Fibroblast of skin of scalp (primary cell): ENCODE measurements at places on chromosomes 7 and 10.

DNA sequence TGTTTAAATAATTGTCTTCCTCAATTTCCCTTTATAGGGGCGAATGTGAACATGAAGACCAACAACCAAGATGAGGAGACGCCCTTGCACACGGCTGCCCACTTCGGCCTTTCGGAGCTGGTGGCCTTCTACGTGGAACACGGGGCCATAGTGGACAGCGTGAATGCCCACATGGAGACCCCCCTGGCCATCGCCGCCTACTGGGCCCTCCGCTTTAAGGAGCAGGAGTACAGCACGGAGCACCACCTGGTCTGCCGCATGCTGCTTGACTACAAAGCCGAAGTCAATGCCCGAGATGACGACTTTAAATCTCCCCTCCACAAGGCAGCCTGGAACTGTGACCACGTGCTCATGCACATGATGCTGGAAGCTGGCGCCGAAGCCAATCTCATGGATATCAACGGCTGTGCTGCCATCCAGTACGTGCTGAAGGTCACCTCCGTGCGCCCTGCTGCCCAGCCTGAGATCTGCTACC lies 42.1 kb downstream of the ASB4 start:
- DNase-seq: no peak

- DNase-seq: no peak
Observed at GRCh38 chr10:17019696-17020095, 109.9 kb downstream of the CUBN start.

GRCh38 chr10:71276873-71277272 lies 42.2 kb upstream of the SLC29A3 start:
- DNase-seq: no peak

DNA sequence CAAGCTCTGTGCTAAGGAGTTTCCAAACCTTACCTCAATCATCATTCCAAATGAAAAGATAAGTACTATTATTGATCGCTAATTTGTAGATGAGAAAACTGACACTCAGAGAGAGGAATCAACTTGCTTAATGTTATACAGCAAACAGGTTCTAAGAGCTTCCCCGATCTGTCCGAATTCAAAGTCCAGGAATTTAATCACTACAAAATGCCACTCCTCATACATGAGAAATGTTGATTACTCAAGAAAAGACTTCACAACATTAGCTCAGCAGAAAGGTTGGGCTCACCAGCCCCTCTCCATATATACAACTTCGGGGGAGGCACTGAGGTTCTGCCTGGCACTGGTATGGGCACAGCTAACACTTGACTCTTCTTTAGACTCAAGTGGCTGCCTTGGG lies 80.7 kb downstream of the SLC16A9 start:
- no peak for DNase-seq

GRCh38 chr7:108735814-108736213 lies 166.1 kb downstream of the DNAJB9 start:
- no peak for DNase-seq

DNA sequence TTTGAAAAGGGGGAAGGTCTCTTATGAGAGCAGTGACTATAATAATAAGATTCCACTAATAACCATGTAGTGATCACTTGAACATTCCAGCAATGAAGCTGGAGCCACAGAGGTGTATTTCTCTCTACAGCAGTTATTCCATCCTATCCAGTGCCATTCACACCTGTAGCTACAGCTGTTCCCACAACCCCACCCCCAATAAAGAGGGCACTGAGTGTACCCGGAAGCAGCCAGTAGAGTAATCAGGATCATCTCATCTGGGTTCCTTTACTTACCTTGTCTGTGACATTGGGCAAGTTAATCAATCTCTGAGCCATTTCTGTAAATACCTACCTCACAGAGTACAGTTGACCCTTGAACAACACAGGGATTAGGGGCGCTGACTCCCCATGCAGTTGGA lies 188.7 kb downstream of the KIAA1217 start:
- DNase-seq: no peak

GRCh38 chr7:112252141-112252540 lies 45.6 kb downstream of the ZNF277 start:
- DNase-seq: no peak

GRCh38 chr7:39540320-39540719 lies 25.9 kb upstream of the YAE1 start:
- DNase-seq: no peak

DNA sequence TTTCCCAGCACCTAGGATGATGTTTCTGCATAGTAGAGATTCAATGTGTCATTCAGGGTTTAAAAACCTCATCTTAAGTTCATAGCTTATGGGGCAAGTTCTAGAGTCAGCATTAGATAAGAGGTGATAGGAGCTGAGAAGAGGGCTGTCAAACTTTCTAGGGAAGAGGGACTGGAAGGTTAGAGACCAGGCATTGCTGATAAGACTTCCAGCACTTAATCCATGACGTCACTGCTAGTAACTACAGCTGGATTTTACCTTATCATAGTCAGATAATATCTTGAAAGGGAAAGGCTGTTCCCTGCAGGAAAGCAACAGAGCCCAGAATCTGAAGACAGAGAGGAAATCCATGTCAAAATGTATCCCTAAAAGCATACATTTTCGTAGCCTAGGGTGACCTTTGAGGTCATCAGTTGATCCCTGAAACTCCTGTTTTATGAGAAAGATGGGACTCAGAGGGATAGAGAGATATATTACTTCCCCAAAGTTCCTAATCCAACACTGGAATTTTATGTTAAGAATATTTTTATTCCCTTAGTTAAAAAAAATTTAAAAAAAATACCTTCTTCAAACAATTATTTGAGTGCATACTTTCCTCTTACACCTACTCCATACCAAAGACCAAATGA lies 3.3 kb upstream of the CPED1 start:
- no peak for DNase-seq

DNA sequence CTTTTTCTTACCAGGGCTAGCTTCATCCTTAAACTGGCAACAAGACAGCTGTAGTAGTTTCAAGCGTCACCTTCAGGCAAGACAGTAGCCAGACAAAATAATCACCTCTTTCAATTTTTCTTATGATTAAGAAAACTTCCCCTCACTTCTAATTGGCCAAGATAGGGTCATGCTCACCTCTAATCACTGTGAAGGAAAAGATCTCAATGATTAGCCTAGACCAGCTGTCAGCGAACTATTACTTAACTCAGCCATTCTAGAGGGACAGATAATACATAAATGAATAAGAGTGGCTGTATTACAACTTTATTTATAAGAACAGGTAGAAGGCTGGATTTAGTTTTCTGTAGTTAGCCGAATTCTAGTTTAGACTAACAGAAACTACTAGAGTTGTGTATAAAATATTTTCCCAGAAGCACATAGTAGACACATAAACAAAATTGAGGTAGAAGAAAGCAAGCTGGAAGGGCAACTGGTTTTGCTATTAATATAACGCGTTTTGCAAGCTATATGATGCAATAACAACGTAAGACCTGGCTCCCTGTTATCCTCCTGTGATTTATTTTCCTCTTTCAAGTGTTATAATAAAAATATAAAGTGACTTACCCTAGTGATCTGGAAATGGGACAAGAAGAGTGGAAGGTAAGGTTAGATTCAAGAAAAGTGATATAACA lies 64.3 kb downstream of the ELAPOR2 start:
- no peak for DNase-seq

DNA sequence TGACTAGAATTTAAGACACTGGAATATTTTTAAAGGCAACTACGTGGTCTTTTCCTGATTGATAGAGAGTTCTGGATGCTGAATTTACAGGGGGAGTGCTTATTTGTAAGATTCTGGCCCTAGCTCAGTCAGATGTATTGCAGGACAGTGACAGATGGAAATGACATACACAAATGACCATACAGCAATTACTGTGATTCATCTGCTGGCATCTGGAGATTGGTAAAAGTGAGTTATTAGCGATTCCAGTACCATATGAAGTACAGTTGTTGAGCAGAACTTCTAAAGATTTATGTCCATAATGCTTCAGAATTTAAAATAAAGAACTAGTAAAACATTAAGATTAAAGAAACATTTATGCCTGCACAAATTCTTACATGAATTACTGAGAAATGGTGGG lies 243.2 kb downstream of the CRPPA start:
- DNase-seq: no peak

- peak; percentile 27 for DNase-seq
Observed at GRCh38 chr7:110568932-110569331, 522.0 kb upstream of the LRRN3 start.

- peak; percentile 73 for DNase-seq
Observed at GRCh38 chr7:46071601-46072000, 150.5 kb upstream of the IGFBP3 start.

DNA sequence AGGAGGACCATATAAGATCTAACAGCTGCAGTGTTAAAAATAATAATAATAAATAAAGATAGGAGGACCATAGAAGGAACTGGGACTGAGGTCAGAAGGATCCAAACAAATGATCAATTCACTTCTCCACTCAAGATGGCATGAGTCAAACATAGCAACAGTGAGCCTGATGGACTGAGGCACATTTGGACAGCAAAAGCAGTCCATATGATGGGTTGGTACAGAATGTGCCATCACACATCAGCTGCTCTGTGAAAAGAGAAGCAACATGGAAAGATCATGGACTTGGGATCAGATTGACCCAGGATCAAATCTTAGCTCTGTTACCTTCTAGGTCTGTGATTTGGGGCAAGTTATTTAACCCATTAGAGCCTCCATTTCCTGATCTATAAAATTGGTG lies 188.9 kb upstream of the KMT2E start:
- DNase-seq: no peak

GRCh38 chr10:62502995-62503613 lies 128.9 kb downstream of the ZNF365 start:
- DNase-seq: peak; percentile 11

GRCh38 chr10:114391599-114391998 lies 12.7 kb downstream of the AFAP1L2 start:
- no peak for DNase-seq

DNA sequence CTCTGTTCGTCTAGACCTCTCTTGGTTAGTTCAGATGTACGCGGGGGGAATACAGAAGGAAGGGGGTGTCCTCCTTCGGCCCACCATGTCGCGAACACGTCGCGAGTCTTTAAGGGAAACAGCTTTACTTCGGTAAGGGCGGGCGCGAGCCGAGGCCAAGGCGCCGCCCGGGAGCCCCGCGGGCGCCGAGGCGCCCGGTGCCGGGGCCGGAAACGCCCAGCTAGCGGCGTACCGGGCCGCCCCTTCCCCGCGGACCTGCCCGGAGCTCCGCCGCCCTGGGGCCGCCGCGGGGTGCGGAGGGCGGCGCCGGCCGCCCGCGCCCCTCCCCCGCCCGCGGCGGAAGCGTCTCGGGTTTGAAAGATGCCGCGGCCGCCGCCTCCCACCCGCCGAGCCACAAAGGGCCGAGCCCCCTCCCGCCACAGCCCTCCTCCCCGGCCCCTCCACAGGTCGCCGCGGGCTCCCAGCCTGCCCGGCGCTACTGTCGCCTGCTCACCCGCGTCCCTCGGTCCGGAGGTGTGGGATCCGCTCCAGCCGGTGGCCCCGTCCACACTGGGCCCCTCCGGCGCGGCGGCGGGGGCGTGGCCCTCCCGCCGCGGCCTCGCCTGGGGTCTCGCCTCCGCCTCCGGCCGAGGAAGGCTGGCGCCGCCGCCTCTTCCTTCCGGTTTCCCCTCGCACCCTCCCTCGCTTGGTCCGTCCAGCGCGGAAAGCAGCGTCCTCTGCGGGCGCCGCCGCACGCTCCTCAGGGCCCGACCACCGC lies at the start of gene KBTBD2:
Gene KBTBD2 (minus strand): TSS at position 718 of the 757 bp plus-strand sequence. CDS start 12,156 bp downstream, outside the sequence.
- peak; percentile 89 for DNase-seq

GRCh38 chr7:24757353-24758275 lies at the start of gene GSDME:
GSDME (minus strand) TSS chr7:24757464; CDS start chr7:24749774, 7,690 bp downstream.
- peak; percentile 74 for DNase-seq

GRCh38 chr10:26711324-26711723 lies 13.8 kb downstream of the PDSS1 start:
- no peak for DNase-seq

DNA sequence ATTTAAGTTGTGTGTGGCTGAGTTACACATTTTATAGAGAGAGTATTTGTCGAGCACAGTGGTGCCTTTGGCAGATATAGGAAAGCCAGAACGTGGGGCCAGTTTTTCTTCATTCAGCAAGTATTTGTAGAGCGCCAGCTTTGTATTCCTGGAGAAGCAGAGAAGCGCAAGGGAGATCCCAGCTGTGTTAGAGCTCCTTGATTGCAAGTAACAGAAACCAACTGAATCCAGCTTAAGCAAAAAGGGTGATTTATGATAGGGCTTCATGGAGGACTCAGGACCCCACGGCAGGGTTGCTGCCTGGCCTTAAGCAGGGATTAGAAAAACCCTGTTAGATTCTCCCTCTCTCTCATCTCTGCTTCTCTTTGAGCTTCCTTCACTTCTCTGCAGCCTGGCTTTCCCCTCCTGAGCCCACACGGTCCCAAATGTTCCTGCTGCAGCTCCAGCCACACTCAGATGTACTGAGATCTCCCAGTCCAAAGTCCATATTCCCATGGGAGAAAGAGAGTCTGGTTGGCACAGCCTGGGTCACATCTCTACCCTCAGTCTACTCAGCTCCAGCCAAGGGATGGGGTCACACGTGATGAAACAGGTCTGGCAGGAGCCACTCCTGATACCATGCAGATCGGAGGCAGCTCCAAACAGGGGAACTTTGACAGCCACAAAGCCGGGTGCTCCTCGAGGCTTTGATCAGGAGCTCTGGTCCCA lies 16.7 kb downstream of the UBTD1 start:
- DNase-seq: no peak

- no peak for DNase-seq
Observed at GRCh38 chr7:21568762-21569161, 25.9 kb downstream of the DNAH11 start.

DNA sequence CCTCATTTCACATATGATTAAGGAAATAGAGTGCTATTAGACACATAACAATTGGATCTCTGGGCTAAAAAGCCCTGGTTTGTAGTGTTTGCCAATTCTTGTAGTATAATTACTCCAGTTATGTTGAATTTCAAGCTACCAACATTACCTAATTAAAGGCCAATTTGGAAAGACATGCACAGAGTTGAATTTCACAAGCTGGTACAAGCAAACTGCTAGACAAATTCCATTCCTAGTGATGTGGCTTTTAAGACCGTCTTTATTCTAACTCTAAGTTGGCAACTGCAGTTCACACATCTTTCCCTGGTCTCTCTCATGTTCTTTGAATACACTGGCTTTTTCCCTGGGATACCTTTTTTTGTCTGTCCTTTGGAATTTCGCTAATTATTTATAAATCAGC lies 384.1 kb upstream of the CNTNAP2 start:
- no peak for DNase-seq
